ENCODE measurements at places on chromosomes 2 and 18.

DNA sequence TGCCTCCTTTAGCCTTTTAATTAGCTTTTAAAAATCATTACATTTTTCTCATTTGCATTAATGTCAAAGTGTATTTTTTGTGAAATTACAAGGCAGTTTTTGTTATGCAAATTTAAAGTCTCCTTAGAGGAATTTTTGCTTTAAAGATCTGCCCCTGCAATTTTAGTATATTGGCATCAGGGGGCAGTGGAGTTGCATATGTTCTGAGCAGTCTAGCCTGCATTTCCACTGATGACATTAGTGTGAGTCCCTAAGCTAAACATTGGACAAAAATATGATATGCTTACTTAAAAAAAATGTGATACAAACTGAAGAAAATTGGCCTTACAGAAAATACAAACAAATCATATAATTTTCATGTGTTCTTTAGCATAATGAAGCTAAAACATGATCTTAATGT is 426.5 kb downstream of the SLC4A3 start:
- no peak for DNase-seq

GRCh38 chr2:118569876-118570535 is 277.4 kb downstream of the EN1 start:
- DNase-seq: no peak

DNA sequence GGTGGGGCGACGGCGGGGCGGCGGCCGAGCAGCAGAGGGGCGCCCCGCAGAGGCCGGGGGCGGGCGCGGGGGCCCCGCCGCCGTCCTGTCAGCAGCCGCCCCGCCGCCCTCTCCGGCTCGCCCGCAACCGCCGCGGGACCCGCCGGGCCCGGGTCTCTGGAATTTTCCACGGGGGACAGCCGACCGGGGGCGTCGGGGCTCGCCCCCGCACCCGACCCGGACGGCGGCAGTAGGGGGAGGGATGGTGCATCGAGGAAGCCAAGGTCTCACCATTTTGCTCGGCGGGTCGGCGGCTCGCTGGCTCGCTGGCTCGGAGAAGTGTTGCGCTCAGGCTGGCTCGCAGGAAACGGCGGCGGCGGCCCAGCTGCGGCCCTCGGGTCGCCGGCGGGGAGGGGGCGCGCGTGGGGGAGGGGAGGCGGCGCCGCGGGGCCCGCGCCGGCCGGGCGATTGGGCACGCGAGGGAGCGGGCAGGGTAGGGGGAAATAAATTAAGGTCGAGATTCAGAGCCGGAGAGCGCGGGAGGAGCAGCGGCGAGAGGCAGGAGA is 405 bp downstream of the PPP3R1 start:
- DNase-seq: peak; percentile 64

GRCh38 chr2:201904538-201905420 is 98.4 kb downstream of the CDK15 start:
- no peak for DNase-seq

DNA sequence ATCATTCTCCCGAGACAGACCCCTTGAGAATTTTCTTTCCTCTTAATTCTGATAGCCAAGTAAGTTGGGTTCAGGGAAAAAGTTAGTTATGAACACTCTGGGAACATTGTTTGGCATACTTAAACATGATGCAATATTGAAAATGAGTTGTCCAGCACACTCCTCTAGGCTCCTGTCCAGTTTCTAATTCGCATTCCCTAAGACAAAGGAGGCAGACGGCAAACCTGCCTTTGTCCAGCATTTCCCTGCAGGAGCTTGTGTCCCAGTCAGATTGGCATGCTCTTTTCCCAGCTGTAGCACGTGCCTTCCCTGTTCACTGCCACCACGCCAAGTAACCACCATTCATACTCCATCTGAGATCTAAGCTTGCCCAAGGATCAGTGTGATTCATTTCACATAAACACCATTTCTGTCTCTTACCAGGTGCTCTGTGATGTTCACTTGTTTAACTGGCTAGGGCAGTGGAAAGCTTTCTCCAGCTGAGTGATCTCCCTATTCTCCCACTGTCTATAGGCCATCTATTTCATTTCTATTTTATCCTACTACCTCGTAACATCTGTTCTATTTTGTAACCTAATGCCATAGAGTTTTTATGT is 150.0 kb upstream of the EPB41L3 start:
- no peak for DNase-seq

DNA sequence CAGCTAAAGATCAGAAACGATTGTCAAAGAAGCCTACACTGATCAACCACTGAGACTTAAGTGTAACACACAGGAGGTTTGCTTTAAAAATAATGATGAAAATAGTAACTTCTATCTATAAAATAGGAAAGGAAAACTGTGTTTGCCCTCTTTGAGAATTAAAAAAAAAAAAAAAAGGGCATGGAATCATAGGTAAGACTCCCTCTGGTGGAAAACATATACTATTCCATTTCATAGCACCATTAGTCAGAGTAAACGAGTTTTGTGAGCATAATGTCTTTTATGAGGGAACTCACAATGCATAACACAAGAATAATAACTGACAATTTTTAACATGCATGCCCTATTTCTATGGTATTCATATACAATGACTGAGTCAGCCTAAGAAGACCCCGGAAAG is 36.3 kb downstream of the SLC35F5 start:
- DNase-seq: no peak

DNA sequence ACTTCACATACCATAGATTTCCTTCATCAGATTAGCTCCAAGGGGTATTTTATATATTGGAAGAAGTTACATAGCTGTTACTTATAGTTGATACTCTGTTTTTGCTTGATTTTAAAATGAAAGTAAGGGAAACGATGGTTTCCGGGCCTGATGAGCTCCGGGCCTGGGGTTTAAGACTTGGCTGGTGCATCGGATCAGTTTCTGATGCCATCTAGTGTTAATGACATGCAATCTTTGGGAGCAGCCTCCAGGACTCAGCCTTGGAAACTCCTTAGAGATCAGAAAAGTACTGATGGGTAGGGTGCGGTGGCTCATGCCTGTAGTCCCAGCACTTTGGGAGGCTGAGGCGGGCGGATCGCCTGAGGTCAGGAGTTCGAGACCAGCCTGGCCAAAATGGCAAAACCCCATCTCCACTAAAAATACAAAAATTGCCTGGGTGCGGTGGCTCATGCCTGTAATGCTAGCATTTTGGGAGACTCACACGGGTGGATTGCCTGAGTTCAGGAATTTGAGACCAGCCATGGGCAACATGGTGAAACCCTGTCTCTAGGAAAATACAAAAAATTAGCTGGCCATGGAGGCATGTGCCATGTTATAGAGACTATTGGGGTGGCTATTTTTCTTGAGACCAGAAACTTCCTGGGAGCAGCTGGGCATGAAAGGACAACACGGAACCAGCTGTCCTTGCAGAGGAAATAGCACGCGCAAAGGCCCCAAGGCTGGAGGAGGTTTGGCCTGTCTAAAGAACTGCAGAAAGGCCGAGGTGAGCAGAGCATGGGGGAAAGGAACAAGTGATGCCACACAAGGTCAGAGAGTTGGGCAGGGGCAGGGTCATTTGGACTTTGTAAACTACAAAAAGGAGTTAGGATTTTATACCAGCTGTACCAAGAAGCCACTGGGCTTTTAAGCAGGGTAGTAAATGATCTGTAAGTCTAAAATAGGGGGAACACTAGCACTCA is 46.9 kb upstream of the CNOT11 start:
- DNase-seq: peak; percentile 14

DNA sequence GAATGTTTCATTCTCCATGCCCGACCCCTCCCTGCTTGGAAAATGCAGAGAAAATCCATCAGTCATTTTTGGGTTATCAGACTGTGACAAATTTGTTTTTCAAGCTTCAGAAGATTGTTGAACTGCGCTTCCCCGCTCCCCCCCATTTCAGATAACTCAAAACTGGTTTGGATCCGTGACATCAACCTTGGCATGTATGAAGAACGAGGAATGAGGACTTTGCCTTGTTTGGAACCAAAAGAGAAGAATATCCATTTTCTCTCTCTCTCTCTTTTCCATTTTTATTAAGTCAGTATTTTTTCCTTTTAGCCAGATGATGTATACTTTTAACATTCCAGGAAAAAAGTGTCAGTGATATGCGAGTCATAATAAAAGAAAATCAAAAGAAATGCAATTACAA is 171.6 kb downstream of the BCL2 start:
- DNase-seq: no peak

DNA sequence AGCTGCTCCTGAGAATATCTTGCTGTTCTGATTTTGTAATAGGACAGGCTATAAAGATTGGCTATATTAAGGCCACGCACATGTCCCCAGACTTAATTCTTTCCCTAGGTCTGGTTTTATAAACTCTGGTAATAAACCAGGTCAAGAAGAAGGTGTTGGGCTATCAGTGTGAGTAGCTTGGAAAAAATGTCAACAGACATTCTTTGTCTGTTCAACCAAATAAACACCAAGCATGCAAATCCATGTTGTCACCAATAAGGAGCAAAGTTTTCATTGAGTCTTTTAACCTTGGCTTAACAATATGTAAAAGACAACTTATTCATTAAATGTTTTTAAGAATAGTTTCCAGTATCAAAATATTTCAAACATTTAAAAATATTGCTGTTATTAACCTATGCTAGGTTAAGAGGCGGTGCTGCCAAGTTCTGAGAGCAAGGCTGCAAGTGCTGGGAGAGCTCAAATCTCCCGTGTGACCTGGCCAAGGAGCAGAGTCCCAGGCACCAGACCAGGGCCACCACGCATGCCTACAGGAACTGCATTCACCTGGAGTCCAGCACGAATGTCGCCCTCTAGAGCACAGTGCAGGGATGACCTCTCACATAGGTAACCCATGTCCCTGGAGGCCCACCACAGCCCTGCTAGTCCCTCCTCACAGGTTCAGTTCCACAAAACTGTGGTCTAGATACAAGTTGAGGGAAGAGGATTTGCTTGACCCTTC is 120.5 kb upstream of the POU3F3 start:
- no peak for DNase-seq

DNA sequence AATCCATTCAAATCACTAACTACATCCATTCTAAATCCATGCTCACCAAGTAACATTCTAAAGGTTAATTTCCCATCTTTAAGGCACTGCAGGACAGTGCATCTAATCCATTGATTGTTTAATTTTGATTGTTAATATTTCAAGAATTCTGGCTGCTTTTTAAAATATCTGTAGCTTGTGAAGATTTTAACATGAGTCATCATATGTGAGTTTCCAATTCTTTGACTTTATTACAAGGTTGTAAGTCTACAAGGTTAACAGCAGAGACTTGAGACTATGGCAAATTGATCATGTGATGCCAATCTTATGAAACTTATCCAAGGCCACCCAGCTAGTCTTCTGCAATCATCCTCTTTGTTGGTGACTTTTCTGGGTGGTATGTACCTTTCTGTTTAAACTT is 349.2 kb upstream of the ZC3H15 start:
- DNase-seq: no peak

DNA sequence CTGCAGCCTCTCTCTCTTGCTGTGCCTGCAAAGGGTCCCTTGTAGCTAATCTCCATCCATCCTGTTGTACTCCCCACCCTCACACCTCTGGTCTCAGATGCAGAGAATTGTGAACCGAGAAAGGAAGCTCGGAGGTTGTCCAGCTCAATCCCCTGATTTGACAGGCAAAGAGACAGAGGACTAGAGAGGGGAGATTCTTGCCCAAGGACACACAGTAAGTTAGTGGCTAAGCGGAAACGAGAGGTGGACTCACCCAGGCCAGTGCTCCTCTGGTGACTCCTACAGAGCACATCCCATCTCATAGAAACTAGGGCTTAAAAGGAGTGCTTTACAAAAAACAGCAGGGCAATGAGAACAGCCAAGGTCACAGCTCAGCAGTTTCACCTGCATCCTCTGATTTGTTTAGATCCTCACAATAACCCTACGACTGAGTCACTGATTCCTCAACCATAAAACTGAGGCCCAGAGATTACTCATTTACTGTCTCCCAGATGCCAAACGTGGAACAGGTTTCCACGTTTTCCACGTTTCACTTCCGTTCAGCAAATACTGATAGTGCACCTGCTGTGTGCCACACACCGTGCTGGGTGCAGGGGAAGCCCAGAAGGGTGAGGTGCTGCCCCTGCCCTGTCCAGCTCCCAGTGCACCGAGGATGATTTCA is 22.1 kb downstream of the EHD3 start:
- DNase-seq: no peak

Data from stimulated activated CD4-positive, alpha-beta T cell treated with anti-CD3 and anti-CD28 coated beads, Interleukin-4, amount 100 ng/mL, for 4 hours (primary cell).